ENCODE measurements at places on chromosomes 7 and 10.

DNA sequence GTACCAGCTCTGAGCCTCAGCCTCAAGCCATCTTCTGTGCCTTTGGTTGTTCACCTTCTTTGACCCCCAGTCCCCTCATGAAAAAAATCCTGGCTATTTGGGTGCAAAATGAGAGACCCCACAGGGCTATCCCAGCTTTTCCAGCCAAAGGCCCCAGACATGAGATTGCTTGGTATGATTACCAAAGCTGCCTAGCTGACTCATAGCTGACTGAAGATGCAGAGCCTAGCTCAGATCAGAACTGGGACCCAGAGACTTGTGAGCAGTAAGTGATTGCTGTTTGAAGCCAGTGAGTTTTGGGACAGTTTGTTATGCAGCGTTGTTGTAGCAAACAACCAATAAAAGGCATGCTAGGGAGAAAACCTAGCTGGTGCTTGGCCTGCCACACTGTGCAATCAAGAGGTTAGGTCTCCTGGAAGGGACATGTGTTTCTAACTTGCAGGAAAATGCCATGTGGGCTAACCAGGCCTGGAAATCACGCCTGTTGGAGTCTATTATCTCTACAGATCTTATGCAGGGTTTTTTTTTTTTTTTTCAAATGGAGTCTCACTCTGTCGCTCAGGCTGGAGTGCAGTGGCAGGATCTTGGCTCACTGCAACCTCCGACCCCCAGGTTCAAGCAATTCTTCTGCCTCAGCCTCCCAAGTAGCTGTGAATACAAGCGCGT is 48.0 kb upstream of the DAGLB start:
- no peak for DNase-seq
- H3K4me1 ChIP-seq, result no peaks in the 10 kb centered on the region
- H3K27ac ChIP-seq, result no peak overlapping the region
- H3K4me3 ChIP-seq, result no peak overlapping the region
- no peaks in the 10 kb centered on the region for H3K27me3 ChIP-seq

DNA sequence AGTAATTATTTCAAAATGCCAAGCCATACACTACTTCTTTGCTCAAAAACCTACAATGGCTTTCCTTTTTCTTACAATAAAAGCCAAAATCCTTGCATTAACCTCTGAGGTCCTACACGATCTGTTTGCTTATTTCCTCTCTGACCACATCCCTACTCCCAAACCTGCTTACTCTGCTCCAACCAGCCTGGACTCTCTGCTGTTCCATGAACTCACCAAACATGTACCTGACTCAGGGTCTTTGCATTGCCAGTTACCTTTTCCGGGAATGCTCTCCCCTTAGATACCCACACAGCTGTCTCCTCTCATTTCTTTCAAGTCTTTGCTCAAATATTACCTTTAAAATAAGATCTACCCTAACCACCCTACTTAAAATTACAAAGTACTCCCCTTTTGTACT is 2.3 kb downstream of the ABCB4 start:
- H3K4me1 ChIP-seq, result no peaks in the 10 kb centered on the region
- H3K27me3 ChIP-seq, result no peaks in the 10 kb centered on the region
- H3K36me3 ChIP-seq, result no peaks in the 10 kb centered on the region
- no peak overlapping the region for H3K4me3 ChIP-seq
- no peak for DNase-seq
- peak overlapping the region; percentile 76 for H3K27ac ChIP-seq

DNA sequence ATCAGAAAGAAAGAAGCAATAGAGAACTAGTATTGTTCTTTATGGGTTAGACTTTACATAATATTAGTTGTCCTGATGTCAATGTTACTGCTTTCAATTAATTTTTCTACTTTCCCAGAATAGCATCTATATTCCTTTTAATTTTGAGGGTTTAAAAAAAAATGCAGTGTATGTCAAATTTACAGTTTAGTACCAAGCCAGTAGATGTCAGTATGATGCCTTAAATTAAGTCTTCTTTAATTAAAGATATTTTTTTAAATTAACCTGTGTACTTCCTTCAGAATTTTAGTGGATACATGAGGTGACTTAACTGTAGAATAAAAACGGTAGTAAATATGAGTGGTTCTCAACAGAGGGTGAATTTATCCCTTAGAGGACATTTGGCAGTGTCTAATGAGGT is 35.2 kb upstream of the STOX1 start:
- no peaks in the 10 kb centered on the region for H3K4me1 ChIP-seq
- H3K36me3 ChIP-seq, result peaks cover 85% of the 10 kb centered on the region
- no peak overlapping the region for H3K4me3 ChIP-seq
- H3K27me3 ChIP-seq, result no peaks in the 10 kb centered on the region
- no peak overlapping the region for H3K27ac ChIP-seq

DNA sequence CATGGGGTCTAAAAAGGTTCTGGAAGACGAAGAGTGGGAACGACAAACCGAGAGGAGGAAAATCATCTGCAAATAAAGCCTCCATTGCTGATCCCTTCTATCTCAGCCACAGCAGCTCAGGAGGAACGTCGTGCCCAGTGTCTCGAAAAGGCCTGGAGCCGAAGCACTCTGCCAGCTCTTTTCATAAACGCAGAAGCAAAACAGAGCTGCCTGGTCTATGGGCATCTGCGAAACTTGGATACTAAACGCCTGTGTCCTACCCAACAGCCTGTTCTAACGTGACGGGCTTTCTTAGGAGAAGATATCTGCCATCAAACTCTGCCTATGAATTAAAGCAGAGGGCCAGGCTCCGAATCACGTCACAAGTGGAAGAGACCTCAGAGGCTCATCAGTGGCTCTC is 68.7 kb downstream of the GNA12 start:
- peaks cover 6% of the 10 kb centered on the region for H3K36me3 ChIP-seq
- H3K4me3 ChIP-seq, result no peak overlapping the region
- no peak overlapping the region for H3K27ac ChIP-seq
- no peaks in the 10 kb centered on the region for H3K27me3 ChIP-seq

GRCh38 chr7:97480772-97481390 is 251.0 kb upstream of the TAC1 start:
- H3K36me3 ChIP-seq, result no peaks in the 10 kb centered on the region
- H3K4me3 ChIP-seq, result no peak overlapping the region
- no peak for DNase-seq
- no peaks in the 10 kb centered on the region for H3K4me1 ChIP-seq
- no peak overlapping the region for H3K27ac ChIP-seq
- H3K27me3 ChIP-seq, result no peaks in the 10 kb centered on the region

GRCh38 chr7:127571741-127572505 is 13.5 kb downstream of the GCC1 start:
- H3K27ac ChIP-seq, result no peak overlapping the region
- no peak for DNase-seq
- H3K27me3 ChIP-seq, result no peaks in the 10 kb centered on the region
- no peak overlapping the region for H3K4me3 ChIP-seq
- no peaks in the 10 kb centered on the region for H3K4me1 ChIP-seq

DNA sequence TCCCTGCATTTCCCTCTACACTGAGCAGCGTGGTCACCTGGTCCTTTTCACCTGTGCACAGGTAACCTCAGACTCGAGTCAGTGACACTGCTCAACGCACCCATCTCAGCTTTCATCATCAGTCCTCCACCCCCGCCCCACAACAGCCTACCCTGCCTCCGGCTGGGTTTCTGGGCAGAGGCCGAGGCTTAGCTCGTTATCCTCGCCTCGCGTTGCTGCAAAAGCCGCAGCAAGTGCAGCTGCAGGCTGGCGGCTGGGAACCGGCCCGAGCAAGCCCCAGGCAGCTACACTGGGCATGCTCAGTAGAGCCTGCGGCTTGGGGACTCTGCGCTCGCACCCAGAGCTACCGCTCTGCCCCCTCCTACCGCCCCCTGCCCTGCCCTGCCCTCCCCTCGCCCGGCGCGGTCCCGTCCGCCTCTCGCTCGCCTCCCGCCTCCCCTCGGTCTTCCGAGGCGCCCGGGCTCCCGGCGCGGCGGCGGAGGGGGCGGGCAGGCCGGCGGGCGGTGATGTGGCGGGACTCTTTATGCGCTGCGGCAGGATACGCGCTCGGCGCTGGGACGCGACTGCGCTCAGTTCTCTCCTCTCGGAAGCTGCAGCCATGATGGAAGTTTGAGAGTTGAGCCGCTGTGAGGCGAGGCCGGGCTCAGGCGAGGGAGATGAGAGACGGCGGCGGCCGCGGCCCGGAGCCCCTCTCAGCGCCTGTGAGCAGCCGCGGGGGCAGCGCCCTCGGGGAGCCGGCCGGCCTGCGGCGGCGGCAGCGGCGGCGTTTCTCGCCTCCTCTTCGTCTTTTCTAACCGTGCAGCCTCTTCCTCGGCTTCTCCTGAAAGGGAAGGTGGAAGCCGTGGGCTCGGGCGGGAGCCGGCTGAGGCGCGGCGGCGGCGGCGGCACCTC is at the start of the genes KLLN and PTEN:
Gene KLLN, minus strand, starts transcription at position 481 of the 891 bp plus-strand sequence. CDS start 1,046 bp downstream, outside the sequence.
Gene PTEN, plus strand, starts transcription at position 573 of the 891 bp plus-strand sequence. CDS start 845 bp downstream, outside the sequence.
- H3K36me3 ChIP-seq, result no peaks in the 10 kb centered on the region
- peak; percentile 89 for DNase-seq
- H3K4me1 ChIP-seq, result peaks cover 23% of the 10 kb centered on the region

DNA sequence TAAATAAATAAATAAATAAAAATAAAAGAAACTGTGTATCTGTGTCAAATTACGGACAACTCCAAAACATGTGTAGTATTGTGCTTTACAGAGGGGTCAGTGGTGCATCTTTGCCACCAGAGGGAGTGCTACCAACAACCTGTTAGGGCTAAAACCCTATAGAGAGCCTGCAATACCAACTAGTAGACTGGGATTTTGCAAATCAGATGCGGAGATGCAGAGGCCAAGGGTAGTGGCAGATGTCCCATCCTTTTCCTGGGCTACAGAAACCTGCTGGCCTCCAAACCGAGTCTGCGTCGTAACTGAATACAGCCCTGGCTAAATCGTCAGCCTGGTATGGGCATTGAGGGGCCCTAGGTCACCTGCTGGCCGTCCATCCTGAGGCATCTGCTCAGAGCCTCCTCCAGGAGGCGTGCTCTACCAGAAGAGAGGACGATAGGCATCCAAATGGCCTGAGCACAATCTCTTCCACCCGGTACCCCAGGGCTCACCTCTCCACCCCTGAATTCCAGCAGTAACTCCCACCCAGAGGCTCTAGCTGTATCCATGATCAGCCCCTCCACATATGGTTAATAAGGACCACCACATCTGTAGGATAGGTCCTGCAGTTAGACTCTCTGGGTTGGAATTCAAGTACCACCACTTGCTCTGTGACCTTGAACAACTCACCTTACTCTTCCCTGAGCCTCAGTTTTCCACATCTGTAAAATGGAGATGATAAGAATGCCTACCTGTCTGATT is 6.2 kb upstream of the RRP12 start:
- H3K27ac ChIP-seq, result no peak overlapping the region
- H3K36me3 ChIP-seq, result no peaks in the 10 kb centered on the region
- DNase-seq, result no peak
- no peaks in the 10 kb centered on the region for H3K27me3 ChIP-seq

DNA sequence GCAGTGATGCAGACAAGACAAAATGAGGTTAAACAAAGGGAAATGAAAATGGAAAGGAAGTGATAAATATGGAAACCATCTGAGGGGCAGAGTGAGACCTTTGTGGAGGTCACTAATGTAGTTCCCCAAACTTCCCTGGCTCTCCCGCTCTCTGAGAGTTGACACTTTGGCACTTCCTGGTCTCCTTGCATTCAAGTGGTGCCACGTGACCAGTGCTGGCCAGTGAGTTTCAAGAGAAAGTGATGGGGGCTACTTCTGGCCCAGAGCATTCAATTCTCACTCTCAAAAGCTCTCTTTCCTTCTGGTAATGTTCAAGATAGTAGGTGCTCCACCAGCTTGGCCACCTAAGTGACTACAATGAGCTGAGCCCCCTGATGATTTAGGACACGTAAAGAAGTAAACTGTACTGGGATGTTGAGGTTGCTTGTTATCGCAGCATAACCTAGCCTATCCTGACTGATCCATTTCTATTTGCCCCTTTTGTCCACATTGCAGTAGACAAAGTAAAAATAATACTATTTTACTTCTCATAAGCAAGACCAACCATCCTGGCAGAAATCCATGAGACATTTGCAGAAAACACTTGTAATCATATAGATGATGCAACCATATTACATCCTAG is 242.0 kb upstream of the YAE1 start:
- H3K4me3 ChIP-seq, result no peak overlapping the region
- no peak for DNase-seq
- no peaks in the 10 kb centered on the region for H3K36me3 ChIP-seq

DNA sequence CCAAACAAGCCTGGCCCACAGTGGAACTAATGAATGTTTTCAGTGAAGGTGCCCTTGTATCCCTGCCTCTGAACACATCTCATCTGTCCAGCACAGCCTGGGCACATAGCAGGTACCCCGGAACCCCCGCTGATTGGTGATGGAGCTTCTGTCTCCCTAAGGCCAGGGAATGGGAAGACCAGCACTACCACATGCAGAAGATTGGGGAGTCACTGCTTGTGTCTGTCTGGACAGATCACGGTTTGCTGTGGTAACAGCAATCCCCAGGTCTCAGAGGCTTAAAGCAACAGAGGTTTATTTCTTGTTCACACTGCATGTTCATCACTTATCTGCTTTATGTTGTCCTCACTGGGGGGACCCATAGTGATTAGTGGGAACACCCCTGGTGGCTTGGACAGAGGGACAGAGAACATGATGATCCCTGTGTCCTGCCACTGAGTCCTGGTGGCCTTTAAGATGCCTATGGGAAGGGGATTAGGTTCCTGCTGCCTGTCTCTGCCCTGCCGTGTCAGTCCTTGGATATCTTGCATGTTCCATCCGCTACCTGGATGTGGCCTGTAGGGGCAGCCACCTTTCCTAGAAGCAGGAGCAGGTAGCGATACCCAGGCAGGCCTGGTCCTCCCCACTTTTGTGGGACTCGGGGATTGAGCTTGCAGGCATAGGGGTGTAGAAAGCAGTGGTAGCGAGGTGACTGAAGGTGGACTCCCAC is 3.6 kb downstream of the TSPAN14 start:
- H3K27ac ChIP-seq, result no peak overlapping the region
- no peak for DNase-seq
- H3K4me1 ChIP-seq, result peaks cover 83% of the 10 kb centered on the region
- no peaks in the 10 kb centered on the region for H3K36me3 ChIP-seq

DNA sequence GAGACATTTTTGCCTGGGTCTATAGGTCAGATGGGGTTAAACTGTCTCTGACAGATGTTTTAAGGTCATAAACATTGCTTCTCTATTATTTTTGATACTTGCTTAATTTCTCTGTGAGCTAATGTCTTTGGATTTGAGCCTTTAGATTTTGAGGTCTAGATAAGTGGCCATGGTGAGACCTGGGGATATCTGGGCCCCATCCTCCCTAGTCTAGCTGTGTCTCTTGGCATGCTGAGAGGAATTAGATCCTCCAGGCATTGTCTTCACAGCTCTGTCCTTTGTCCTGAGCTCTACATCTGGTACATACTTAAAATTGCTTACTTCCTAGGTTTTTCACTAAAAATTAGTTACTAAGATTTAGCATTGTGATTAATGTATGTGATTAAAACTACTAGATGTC is 265.0 kb upstream of the NPSR1 start:
- no peak overlapping the region for H3K4me3 ChIP-seq
- H3K27ac ChIP-seq, result no peak overlapping the region
- no peaks in the 10 kb centered on the region for H3K36me3 ChIP-seq
- H3K27me3 ChIP-seq, result no peaks in the 10 kb centered on the region

All from right atrium auricular region (tissue), 2 donors.